A549 treated with RU486 at 1 μM for 4 hours (cell line): ENCODE measurements at places on chromosomes 1 and 21. TPM values are rescaled to one million over a fixed set of nuclear protein-coding genes. Genes with fewer than 3 reads are reported as not detected.

GNPAT gene
- total RNA-seq = 32.0 to 39.3 TPM (median 37.3 TPM) in 5 replicates

C1orf21 gene
- total RNA-seq = 7.4 to 11.2 TPM (median 9.1 TPM) in 5 replicates

LHX4 gene
- 0.35 to 0.80 TPM (median 0.48 TPM) in 5 replicates for total RNA-seq

SCP2 gene
- total RNA-seq = 44.9 to 68.7 TPM (median 49.4 TPM) in 5 replicates

MMEL1 gene
- not detected in 5 replicates for total RNA-seq

NUP210L gene
- not detected in 5 replicates for total RNA-seq
